Head of caudate nucleus (tissue), 42 donors: ENCODE measurements at places on chromosomes 13 and 19.

DNA sequence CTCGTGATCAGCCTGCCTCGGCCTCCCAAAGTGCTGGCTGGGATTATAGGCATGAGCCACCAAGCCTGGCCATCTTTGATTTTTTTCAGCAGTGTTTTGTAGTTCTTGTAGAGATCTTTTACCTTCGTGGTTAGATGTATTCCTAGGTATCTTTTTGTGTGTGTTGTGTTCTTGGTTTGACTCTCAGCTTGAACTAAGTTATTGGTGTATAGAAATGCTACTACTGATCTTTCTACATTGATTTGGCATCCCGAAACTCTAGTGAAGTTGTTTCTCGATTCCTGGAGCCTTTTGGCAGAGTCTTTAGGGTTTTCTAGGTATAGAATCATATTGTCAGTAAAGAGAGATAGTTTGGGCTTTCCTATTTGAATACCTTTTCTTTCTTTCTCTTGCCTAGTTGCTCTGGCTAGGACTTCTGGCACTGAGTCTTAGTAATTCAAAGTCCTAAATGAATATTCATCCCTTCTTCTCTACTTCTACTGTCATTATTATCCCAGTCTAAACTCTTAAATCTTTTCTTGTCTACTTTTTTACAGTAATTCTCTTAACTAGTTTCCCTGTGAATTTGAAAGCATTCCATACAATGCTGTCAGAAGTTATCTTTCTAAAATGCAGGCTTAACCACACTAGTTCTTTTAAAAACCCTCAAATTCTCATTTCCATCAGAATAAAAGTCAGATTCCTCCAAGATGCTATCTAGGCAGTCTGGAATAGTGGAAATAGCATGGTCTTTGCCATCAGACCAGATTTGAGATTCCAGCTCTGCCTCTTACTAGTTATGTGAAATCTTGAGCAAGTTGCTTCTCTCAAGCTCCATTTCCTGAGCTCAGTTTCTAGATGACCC lies 7.0 kb downstream of the GPR18 start:
- no peak for DNase-seq

DNA sequence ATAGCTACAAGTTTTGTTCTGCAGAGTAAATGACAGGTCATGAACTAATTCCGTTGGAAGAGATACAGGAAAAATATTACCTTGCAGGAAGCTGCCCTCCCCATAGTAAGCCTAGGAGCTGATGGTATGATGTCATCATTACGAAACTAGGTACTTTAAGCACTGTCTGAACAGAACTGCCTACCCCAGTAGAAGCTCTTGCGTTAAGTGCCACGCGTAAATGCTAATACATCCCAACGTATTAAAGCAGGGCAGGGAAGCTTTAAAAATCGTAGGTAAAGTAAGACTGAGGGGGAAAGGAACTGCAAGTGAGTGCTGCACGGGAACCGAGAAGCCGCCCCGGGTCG lies 572 bp downstream of the UGGT2 start:
- DNase-seq = no peak

GRCh38 chr13:19059016-19059780 lies 122.4 kb downstream of the TUBA3C start:
- no peak for DNase-seq

DNA sequence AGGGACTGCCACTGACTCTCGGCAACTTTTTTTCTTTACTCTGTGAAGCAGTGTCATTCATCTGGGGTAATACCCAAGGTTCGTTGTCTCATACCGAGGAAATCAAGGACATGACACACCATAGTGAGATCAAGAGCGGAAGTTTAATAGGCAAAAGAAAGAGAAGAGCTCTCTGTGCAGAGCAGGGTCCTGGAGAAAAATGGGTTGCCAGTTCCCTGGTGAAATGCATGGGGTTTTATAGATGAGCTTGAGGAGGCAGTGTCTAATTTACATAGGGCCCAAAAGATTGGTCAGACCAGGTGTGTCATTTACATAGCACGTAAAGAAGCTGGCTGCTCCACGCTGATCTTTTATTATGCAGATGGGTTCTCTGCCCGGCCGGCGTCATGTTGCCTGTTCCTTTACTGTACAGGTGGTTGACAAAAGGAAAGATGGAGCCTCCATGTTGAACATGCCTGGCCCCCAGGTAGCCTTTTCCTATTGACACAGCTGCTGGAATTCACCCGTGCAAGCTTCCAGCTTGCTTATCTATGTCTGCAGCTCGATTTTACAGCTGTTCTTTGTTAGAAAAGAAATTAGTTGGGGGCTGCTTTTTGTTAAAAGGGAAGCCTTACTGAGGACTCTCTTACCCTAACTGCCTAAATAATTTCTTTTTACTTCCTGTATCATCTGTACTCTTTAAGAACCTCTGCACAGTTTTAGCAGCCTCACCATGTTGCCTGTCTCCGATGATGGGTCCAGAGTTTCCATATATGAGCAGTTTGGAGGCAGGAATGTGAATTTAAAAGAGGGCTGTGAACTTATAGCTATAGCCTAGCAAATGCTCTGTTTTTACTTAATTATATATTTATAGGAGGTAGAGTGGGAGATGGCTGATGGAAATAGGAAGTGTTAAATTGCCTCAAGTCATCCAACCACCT lies 98.0 kb upstream of the DIAPH3 start:
- no peak for DNase-seq

GRCh38 chr19:17404621-17405249 lies 695 bp downstream of the BST2 start:
- no peak for DNase-seq

DNA sequence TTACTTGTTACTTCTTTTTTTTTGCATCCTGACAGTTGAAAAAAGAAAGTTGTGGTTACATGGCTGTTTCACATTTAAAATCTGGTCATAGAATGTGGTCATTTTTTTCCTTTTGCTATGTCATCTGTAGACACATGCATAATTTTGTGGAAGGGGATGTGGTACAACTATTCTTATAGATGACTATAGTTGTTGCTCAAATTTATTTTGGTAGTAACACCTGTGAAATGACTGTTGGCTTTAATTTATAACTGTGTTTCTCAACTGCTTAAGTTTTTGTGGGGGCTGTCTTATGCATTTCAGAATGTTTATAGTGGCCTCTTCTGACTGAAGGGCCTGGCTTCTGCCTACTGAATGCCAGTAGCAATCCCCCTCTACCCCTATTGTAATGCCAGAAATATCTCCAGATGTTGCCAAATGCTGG lies 130.5 kb downstream of the PAN3 start:
- DNase-seq = no peak

DNA sequence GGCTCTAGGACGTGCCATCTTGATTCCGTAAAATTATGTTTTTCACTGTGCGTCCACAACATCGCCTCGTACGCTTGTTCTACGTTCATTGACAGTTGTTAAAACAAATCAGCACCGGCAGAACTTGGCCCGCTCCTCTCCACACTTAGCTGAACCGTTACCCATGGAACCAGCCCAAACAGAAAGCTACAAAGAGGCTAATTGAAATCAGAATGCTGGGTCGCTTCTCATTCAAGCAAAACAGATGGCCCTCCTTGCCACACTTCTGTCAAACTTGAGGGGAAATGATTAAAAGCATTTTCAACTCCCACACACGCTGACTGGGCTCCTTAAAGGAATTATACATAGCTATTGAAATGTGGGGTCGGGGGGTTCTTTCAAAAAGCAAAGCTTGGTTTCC lies 71.6 kb downstream of the TM9SF2 start:
- no peak for DNase-seq

DNA sequence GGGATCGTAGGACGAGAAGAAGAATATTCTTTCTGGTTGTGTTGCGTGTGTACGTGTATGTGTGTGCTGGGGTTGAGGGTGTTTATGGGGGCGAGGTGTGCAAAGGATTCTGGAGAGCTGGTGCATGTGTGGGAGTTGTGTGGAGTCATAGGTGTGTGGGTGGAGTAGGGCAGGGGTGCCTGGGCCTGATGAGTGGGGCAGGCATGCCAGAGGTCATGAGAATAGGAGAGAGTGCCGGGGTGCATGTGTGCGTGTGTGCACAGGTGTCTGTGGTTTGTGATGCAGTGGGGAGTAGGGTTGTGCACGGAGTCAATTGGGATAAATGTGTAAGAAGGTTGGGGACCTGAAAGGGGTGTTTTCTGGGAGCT lies 649 bp downstream of the TMEM91 start:
- peak; percentile 40 for DNase-seq

DNA sequence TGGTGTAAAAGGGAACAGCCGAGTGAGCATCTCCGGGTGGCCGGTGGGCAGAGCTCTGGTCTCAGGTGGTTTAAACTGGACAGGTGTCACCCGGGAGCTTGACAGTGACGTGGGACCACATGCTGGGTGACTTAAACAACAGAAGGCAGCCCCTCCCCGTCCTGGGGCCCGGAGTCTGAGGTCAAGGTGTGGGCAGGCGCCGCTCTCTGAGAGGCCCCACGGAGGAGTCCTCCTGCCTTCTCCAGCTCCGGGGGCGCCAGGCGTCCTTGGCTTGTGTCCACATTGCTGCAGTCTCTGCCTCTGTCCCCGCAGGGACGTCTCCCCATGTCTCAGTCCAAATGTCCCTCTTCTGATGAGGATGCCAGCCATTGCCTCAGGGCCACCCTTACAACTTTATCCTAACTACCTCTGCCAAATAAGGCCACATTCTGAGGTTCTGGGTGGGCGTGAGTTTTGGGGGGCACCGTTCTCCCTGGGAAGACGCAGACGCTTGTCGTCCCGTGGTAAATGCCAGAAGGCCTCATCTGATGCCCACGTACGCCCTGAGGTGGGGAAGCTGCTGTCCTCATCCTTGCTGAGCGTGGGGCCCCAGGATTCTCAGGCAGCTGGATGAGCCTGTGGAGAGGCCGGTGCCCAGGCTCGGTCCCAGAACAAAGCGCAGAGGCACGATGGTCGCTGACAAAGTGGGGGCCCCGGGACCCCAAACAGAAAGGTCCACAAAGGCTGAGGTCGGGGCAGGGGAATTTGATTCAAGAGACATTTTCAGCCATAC lies 12.9 kb downstream of the GZMM start:
- no peak for DNase-seq

DNA sequence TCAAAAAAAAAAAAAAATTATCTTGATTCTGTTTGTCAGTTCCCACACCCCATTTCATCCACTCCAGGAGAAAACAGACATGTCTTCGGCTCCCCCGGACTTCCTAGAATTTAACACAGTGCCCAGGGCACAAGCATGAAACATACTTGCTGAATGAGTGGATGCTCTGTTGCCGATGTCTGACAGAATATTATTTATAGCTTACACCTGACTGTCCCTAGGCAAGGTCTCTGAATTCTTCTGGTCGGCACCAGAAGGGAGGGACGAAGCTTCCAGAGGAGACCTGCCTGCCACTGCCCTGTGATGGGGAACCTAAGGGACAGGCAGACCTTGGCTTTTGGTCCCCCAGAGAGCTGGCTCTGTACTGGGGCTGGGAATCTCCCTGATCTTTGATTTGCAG lies 43.9 kb upstream of the PEG3 start:
- DNase-seq = no peak

DNA sequence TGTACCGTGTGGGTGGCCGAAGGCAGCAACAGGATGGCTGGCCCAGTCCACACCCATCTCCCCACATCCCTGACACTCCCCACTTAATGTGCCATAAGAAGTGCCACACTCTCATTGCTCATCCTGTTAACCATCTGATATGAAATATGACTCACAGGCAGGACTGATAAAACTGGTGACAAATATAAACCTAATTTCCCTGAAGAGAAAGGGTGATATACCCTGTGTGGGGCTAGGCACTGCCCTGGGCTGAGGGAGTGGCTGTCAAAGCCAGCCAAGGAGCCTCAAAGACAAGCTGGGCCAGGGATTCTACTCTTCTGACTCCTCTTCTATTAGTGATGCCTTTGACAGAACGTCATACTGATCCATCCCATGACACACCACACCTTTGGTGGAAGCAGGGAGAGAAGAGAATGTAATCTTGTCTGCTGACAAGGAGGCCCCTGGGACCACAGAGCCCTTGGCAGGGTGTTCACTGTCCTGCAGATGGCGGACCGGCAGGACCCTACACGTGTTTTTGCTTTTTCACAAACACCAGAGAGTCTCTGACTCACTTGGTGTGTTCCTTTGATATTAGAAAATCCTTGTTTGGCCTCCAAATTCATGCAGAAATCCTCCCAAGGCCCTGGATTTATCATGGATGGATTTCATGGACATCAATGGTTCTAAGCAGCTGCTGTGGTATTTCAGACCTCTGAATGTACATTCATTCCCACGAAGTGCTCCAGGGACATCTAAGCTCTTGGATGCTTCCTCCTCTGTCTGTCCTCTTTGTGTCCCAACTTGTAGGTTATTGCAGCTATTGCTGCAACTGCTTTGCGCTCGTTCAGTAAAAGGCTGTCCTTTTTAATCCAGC lies 98.0 kb upstream of the WASF3 start:
- DNase-seq = no peak

- no peak for DNase-seq
These were observed 240.0 kb upstream of the SGCG start for GRCh38 chr13:22940736-22941135.
